Stimulated activated CD8-positive, alpha-beta memory T cell treated with anti-CD3 and anti-CD28 coated beads, Interleukin-7, amount 100 ng/mL, for 1 hour (primary cell): ENCODE measurements at places on chromosomes 12 and 14.

GRCh38 chr12:70698345-70698744 lies 61.1 kb upstream of the PTPRB start:
- DNase-seq: no peak

DNA sequence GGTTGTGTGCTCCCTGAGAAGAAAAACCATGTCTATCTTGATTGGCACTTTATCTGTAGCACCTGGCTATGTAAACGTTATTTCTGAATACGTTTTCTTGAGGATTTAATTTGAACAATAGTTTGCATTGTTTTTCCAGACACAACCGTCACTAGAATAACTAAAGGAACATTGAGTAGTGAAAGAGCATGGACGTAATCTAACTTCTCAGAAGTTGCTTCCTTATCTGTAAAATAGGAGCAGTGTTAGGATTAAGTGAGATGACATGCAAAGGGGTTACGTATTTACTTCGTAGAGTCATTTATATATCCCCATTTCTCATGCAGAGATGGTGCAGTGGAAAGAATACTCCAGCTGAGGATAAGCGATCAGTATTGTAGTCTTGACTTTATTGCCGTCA lies 8.1 kb downstream of the AEBP2 start:
- no peak for DNase-seq

GRCh38 chr12:98220636-98221035 lies 294.8 kb upstream of the TMPO start:
- DNase-seq: no peak

DNA sequence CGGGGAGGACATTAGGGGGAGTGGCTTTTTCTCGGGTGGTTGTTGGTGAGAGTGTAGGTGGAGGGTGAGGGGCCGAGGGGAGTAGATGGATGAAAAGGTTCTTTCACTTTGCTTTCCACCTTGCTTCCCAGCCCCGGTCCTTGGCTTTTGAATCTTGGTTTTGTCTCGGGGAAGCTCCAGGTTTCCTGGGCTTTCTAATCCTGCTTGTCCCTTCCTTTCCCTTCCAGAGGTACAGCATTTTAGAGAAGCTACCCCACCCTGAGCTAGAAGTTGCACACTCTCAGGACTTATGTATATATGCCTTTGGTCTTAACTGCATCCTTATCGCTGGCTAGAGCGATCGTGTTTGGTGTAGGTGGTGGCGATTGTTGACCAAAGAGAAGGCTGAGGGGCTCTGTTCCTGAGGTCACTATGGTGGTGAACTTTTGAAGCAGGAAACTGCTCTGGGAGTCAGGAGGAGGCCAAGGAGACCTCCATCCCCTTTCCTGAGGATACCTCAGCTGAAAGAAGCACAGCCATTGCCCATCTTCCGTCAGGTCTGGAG lies 862 bp downstream of the PIP4K2C start:
- no peak for DNase-seq

GRCh38 chr14:33237115-33237740 lies 298.5 kb downstream of the NPAS3 start:
- no peak for DNase-seq

DNA sequence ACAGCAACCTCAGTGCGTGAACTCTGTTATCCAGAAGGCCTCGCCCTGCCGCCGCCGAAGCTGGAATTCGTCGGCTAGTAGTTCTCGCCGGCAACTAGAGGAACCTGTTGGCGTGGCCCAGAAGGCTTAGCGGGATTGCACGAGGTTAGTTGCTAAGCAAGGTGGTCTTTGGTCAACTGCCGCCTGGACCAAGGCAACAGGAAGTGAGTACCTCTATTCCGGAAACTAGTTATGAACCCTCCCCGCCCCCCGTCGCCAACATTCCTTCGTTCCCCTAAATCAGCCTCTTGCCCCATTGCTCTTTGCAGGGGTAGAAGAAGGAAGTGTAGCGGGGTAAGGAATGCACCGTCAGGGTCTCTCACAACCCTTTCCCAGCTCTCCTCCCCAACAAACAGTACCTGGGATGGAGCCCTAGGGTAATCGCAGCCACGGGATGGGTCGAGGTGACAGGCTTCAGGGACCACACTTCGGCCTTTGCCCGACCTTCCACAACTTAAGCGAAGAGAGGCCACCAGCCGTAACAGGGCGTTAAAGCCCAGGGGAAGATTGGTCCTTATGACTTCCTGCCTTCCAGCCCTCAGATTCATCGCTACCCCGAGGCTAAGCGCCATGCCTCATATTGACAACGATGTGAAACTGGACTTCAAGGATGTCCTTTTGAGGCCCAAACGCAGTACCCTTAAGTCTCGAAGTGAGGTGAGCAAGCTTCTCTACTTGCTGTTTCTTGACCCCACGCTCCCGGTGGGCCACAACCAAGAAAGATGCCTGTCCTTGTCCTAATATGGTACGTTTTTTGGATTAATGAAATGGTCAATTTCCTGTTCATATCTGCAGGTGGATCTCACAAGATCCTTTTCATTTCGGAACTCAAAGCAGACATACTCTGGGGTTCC lies at the start of gene GMPR2:
TSS of gene GMPR2 (plus strand) at position 285 of the 893 bp plus-strand sequence. CDS start at position 610, 325 bp downstream.
- DNase-seq: no peak

GRCh38 chr12:14257303-14257733 lies 108.2 kb upstream of the ATF7IP start:
- no peak for DNase-seq

- DNase-seq: no peak
These were observed 61.0 kb downstream of the KIAA0586 start for GRCh38 chr14:58488550-58488949.

DNA sequence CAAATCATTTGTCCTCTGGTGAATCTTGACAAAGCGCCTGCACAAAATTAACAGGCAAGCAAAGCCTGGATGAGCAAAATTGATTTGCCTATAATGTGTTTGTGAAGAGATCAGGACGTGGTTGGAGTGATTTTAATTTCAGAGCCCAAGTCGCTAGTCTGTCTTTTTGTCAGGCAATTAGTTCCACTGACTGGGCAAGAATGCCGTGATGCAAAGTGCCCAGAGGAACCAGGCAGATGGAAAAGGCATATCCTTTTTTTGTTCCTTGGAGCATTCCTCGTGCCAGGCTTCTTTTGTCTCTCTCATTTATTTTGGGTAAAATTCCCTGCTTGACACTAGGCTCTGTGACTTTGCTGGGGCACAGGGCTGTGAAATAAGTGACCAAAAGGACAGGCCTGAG lies 65.9 kb upstream of the CCDC198 start:
- no peak for DNase-seq

GRCh38 chr14:58059126-58059525 lies 92.9 kb downstream of the ARMH4 start:
- no peak for DNase-seq

DNA sequence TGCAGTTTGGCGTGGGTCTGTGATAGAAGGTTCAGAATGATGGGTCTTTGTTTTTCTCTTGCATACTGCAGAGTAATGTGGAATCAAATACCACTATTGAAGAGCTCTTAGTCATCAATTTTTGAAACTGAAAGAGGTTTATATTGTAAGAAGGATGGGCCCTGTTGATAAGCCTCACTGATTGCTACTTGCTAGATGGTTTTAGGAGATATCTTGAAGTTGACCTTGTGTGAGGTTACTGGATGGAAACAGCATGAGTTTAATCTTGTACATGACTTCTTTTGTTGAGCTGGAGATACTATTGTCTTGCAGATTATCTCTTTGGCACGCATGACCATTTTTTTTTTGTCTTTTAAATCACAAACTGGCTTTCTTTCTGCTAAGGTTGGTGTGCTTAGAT lies 13.8 kb downstream of the BICD1 start:
- DNase-seq: no peak

DNA sequence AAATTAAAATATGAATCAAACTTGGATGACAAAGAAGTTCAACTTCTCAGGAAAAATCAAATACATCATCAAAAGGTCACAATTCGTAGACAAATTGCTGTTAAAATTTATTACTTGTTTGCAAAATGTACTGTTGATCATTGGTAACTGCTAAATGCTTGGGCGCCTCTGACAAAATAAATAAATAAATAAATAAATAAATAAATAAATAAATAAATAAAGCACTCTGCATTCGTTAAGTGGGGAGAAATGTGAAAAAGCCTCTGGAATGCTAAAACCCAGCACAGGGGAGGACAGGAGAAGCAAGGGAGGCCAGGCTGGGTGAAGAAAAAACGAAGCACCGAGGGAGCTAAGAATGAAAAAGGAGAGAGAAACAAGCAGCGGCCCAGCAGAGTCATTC lies 115.2 kb downstream of the BCL11B start:
- DNase-seq: no peak

- DNase-seq: no peak
These were observed 25.4 kb upstream of the CPM start for GRCh38 chr12:68958322-68958721.

- no peak for DNase-seq
These were observed 31.7 kb downstream of the TNFAIP2 start for GRCh38 chr14:103155010-103155409.
